Activated CD8-positive, alpha-beta memory T cell treated with anti-CD3 and anti-CD28 coated beads, Interleukin-2, amount 10 ng/mL, durations not matched to agents 7 days and 5 days (primary cell): ENCODE measurements at places on chromosomes 12 and 14. TPM values are rescaled to one million over a fixed set of nuclear protein-coding genes. Genes with fewer than 3 reads are reported as not detected.
A peak's percentile ranks its signal among the peaks of the same experiment; 100 is the strongest.

FOXN4 gene
- not detected for total RNA-seq

KRT73 gene
- total RNA-seq = not detected

LMNTD1 gene
- not detected for total RNA-seq

DNA sequence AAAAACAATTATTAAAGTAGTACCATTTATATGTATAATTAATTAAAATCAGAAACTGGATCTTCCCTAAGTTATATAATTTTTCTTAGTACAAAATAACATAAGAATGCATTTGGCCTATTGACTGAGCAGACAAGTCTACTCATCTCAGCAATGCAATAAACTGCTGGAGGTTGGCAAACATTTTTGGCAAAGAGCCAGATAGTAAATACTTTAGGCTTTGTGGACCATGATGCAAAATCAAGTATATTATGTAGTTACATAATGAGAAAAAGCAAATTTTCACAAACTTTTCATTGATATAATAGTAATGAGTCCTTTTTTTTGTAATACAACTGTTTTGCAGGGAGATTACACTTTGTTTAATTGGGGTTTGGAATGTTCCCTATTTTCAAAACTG, 30.9 kb downstream of the ERGIC2 start:
- H3K4me1 ChIP-seq = no peaks in the 10 kb centered on the region
- H3K4me3 ChIP-seq = no peak overlapping the region
- no peak for DNase-seq
- no peak overlapping the region for H3K27ac ChIP-seq
- peaks cover 15% of the 10 kb centered on the region for H3K36me3 ChIP-seq

DNA sequence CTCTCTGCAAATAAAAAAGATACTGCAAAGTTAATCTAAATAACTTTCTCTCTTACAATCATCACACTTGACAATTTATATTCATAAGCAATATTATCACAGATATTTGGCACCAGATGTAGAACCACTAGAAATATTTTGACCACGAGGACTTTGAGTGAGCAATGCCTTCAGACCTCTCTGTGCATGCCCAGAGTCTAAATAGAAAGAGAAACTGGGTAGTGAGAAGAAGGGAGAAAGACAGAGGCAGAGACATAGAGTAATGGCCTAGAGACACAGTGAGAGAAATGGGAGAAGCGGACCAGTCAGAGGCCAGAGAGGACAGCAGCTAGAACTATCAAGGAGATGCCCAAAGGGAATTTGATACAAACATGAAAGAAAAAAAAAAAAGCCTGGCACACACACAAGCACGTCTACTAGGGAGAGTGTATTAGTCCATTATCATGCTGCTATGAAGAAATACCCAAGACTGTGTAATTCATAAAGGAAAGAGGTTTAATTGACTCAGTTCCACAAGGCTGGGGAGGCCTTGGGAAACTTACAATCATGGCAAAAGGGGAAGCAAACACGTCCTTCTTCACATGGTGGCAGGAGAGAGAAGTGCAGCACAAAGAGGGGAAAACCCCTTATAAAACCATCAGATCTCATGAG, 41.1 kb downstream of the BMP4 start:
- H3K36me3 ChIP-seq = no peaks in the 10 kb centered on the region
- no peak overlapping the region for H3K4me3 ChIP-seq
- H3K27me3 ChIP-seq = no peaks in the 10 kb centered on the region
- H3K4me1 ChIP-seq = no peaks in the 10 kb centered on the region

- H3K36me3 ChIP-seq = peaks cover 21% of the 10 kb centered on the region
- no peaks in the 10 kb centered on the region for H3K27me3 ChIP-seq
- H3K4me1 ChIP-seq = peaks cover 25% of the 10 kb centered on the region
- no peak overlapping the region for H3K27ac ChIP-seq
- no peak overlapping the region for H3K4me3 ChIP-seq
Observed at GRCh38 chr12:89160716-89161123, 191.6 kb downstream of the DUSP6 start.

DNA sequence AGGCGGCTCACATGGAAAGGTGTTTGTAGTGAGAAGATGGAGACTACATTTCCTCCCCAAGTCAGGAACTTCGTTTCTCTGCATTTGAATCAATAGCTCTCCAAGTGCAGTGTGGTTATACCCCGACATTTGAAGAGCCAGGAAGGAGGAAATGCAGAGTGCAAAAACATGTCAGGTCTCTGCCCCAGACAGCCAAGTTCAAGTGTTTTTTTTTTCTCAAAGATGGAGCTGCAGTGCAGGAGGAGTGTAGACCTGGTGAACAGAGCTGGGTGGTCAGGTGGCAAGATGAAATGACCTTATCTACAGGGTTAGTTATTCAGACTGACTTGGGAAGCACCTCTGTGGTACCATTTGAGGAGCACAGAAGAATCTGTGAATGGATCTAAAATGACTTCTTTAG, 21.3 kb downstream of the MLXIP start:
- peak overlapping the region; percentile 13 for H3K4me3 ChIP-seq
- peaks cover 48% of the 10 kb centered on the region for H3K4me1 ChIP-seq
- no peak for DNase-seq
- peak overlapping the region; percentile 75 for H3K27ac ChIP-seq
- peaks cover 4% of the 10 kb centered on the region for H3K36me3 ChIP-seq
